Thoracic aorta (tissue), 2 donors: ENCODE measurements at places on chromosomes 16 and 17.
A peak's percentile ranks its signal among the peaks of the same experiment; 100 is the strongest.

- no peak overlapping the region for H3K27ac ChIP-seq
- no peak for DNase-seq
- no peaks in the 10 kb centered on the region for H3K27me3 ChIP-seq
- no peaks in the 10 kb centered on the region for H3K4me1 ChIP-seq
- H3K36me3 ChIP-seq: no peaks in the 10 kb centered on the region
These were observed 356.4 kb upstream of the TOM1L1 start for GRCh38 chr17:54544249-54544648.

DNA sequence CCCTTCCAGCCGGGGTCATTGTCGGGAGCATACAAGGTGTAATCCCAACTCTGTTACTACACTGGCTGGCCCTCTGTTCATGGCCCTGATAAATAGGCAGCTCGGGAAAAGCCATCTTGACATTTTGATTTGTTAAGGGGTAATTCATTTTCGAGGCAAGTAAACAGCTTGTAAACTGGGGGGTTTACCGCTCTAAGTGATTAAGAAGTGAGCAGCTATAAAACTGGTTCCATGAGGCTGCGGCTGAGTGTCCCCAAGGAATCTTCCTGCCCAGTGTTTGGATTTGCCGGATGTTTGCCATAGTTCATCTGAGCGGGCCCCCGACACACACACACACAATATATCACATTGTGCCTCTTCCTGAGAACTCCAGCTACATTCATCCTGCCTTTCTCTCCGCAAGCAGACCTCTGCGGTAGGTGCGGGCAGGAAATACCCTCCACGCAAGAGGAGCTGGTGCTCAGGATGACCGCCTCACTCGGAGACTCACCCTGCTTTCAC lies 92.2 kb downstream of the SOCS1 start:
- peak overlapping the region; percentile 86 for H3K27ac ChIP-seq
- H3K27me3 ChIP-seq: no peaks in the 10 kb centered on the region
- no peak overlapping the region for H3K4me3 ChIP-seq
- DNase-seq: no peak
- H3K4me1 ChIP-seq: peaks cover 59% of the 10 kb centered on the region

DNA sequence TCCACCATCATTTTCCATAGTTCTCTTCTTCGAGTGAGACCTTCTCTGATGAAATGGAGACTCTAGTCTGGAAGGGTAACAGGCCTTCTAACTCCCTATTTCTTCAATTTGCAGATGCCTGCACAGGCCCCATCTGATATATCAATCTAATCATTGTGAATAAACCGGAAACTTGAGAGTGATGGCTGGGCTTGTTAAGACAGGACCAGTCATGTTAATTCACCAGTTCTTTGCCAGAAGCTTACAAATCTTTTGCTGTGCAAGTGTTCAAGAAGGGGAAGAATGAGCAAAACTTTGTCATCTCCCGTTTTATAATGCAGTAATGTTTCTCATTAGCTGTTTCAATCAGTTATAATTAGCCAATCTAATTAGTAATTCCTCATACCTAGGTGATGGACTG lies 1561.3 kb upstream of the GOT2 start:
- no peaks in the 10 kb centered on the region for H3K27me3 ChIP-seq
- H3K27ac ChIP-seq: no peak overlapping the region
- no peaks in the 10 kb centered on the region for H3K36me3 ChIP-seq
- H3K4me1 ChIP-seq: no peaks in the 10 kb centered on the region
- DNase-seq: no peak

- no peaks in the 10 kb centered on the region for H3K27me3 ChIP-seq
- H3K27ac ChIP-seq: no peak overlapping the region
- no peaks in the 10 kb centered on the region for H3K36me3 ChIP-seq
- no peaks in the 10 kb centered on the region for H3K4me1 ChIP-seq
These were observed 14.7 kb upstream of the PABPN1L start for GRCh38 chr16:88881007-88881615.

DNA sequence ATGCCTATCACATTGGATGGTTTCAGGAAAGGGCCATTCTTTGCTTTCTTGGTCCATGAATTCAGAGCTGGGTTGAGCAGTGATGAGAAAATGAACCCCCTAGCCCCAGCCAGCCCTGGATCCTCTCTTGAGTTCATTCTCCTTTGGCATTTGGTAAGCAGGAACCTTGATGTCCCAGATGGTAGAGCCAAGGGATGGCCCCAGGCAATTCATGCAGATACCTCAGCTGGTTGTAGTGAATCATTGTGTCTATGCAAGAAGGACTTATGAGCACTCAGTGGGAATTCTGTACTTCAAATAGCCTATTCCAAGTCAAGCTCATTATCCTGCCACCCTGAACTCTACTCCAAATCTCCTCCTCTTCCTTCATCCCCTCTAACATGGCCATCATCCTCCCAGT lies 412.7 kb downstream of the UTP18 start:
- H3K4me3 ChIP-seq: no peak overlapping the region
- H3K36me3 ChIP-seq: no peaks in the 10 kb centered on the region
- no peak overlapping the region for H3K27ac ChIP-seq
- DNase-seq: no peak
- H3K4me1 ChIP-seq: no peaks in the 10 kb centered on the region
- no peaks in the 10 kb centered on the region for H3K27me3 ChIP-seq

GRCh38 chr16:65737831-65738230 lies 616.0 kb upstream of the CDH11 start:
- no peak overlapping the region for H3K27ac ChIP-seq
- no peaks in the 10 kb centered on the region for H3K4me1 ChIP-seq
- H3K27me3 ChIP-seq: no peaks in the 10 kb centered on the region
- DNase-seq: no peak
- no peak overlapping the region for H3K4me3 ChIP-seq
